ENCODE measurements at places on chromosomes 5 and 9. TPM values are rescaled to one million over a fixed set of nuclear protein-coding genes. Genes with fewer than 3 reads are reported as not detected.

CTXN3 gene
- total RNA-seq, result not detected

DMRT1 gene
- total RNA-seq, result not detected

BNC2 gene
- total RNA-seq, result 4.5 TPM

OTULINL gene
- 0.26 TPM for total RNA-seq

NDUFA8 gene
- total RNA-seq, result 27.3 TPM

CCDC127 gene
- total RNA-seq, result 3.6 TPM

ELOVL7 gene
- total RNA-seq, result 0.51 TPM

MLANA gene
- total RNA-seq, result not detected

NKD2 gene
- 0.76 TPM for total RNA-seq

OMD gene
- total RNA-seq, result not detected

Data from dermis microvascular lymphatic vessel endothelial cell (primary cell).